Peyer's patch (tissue), 4 donors: ENCODE measurements at places on chromosomes 7 and 10. TPM values are rescaled to one million over a fixed set of nuclear protein-coding genes. Genes with fewer than 3 reads are reported as not detected.

DNA sequence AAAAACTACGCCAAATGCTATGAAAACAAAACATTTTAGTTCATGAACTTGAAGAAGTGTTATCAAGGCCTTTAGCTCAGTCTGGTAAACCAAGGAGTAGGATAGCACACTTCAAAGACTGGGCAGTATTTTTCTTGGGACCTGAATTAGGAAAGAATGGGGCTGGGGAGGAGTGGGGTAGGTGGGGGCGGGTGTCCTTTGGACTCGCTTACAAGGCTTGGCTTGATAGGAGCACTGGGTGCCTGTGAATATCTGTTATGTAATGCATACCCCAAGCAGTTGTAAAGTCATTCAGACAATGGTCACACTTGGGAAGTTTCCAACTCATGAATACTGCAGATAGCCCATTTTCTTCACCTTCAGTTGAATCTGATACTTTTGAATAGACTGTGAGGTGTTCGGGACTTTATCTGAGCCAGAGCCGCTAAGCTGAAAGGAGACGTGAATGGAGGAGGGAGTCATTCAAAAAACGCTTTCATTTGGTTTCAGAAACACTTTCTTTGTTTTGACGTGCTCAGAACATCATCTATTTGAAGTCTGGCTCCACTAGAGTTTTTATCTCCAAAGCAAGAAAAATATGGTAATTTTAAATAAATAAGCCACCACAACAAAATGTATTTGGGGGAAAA lies 70.1 kb upstream of the FAM204A start:
- DNase-seq, result no peak

GRCh38 chr10:117570880-117571279 lies 28.3 kb downstream of the EMX2 start:
- DNase-seq, result no peak

GRCh38 chr10:27986821-27987220 lies 12.1 kb downstream of the ODAD2 start:
- no peak for DNase-seq

DNA sequence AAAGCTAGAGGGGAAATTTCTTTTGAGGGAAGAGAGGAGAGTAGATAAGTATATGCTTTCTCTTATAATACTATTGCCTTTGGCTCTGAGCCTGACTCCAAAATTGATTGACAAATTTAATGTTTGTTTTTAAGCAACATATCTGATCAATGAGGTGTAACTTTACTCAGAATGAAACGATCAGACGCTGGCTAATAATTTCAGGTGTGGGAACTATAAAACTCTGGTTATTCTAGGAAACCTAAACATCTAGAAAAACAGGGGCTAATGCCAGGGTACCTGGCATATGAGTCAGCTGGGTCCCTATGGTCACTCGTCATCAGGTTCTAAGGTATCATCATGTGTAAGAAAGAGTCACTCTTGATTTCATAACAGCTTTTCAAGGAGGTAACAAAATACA lies 139.7 kb downstream of the ATE1 start:
- DNase-seq, result no peak

AGR2 gene
- 280 TPM for total RNA-seq

ZSCAN25 gene
- 30.0 TPM for total RNA-seq

ETV1 gene
- total RNA-seq, result 2.5 TPM

ATP5F1C gene
- total RNA-seq, result 448 TPM

ANXA8L1 gene
- total RNA-seq, result not detected
